ENCODE measurements at places on chromosomes 11 and 22.

DNA sequence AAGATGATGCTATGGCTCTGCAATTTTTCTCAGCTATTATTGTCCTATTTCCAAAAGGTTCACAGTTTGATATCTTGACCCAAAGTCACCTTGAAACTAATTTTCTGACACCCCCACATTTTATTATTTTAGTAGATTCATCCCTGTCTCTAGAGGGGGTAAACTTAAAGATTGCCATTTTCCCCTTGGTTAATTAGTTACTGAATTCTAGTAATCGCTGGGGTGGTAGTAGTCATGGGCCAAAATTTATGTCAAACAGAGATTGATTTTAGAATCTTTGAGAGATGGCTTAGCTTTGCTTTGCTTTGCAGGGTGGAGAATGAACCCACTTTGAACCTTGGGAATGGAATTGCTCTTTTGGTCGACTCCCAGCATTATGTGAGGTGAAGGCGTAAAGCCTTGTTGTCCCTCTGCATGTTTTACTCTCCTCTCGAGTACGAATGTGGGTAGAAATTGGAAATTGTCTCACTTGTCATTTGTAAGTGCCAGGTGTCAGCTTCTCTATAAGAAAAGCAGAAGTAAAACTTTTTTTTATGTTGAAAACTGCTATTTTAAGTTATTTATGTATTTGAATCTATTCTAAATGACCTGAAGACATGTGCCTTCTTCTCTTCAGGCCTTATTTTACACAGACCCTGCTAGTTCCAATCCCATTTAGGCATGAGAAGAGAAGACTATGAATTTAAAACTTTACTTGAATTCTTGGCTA lies 42.4 kb upstream of the RCE1 start:
- no peak for DNase-seq

GRCh38 chr11:112842151-112842550 lies 119.1 kb upstream of the NCAM1 start:
- no peak for DNase-seq

DNA sequence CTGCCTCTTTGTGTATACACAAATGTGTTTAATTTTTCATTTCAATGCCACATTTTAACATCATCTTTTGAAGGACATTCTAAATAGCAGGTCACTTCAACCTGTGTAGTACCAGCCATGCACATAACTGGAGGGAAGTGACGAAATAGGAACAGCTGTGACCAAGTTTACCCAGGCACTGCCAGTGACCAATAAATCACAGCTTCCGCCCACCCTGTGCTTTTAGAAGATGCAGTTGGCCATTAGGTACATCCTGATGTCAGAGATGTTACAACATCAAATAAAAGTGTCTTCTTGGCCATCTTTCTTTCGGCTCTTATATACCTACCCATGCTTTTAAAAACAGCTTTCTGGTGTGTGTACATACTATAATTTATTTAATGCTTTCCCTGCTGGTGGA lies 7.8 kb downstream of the LDLRAD3 start:
- DNase-seq = no peak

DNA sequence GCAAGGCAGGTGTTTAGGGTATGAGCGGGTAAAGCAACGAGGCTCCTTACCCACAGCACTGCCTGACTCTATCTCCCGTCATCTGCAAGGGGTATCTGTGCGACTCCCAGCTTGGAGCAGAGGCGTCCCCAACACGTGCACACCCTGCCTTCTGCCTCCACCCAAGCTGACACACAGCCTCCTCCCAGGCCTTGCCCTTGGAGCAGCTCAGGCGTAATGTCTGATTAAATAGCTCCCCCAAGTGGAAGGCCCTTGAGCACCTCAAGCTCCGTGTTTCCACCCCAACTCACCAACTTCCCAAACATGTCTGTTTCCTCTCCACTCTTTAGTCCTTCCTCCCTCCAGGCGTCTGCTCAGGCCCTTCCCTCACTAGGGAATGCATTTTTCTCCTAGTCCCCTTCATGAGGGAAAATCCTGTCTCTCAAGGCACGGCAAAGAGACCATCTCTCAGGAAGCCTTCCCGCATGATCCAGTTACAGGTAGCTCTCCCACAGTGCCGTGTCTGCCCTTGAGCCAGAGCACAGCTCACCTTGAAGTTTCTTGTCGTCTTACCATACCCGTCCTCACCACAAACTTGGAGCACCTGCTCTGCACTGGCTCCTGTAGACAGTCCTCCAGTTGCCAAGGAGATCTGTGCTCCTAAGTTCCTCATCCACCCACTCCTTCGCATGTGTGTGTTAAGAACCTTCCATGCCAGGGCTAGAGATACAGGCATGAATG lies 15.8 kb downstream of the CYB5R2 start:
- DNase-seq = peak; percentile 80

DNA sequence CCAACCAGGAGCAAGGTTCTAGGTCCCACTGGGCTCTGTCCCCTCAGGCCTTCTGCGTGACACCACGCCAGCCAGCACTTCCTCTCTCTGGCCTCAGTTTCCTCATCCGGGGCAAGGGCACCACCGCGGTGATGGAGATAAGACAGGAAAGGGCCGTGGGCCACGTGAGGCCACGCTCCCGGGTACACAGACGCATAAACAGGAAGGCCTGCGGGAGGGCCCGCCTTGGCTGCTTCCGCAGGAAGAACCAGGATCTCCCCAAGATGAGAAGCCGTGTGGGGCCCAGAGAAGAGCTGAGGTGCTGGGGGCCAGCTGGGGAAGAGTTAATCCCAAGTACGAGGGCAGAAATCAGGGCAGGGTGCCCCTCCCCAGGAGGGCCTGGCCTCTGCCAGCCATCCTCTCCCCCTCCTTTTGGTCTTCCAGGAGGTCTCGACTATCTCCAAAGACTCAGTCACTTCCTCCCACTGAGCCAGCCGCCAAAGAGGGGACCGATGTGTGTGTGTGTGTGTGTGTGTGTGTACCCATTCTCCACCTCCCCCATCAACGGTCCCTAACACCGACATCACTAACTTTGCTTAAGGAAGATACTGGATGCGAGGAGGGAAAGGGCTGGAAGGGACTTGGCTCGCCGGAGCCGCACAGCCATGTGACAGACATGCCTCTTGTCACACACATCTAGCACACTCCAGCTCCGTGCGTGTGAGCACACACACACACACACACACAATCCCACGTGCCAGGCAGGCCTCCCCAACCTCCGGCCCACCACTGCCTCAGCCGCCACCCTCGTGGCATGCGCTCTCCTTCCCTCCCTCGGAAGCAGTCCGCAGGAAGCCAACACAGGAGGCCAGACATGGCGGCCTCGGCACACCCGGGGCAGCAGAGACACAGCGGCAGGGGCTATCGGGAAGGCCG lies 1.4 kb downstream of the MFNG start:
- DNase-seq = no peak

- DNase-seq = no peak
These were observed 24.8 kb upstream of the PKNOX2 start for GRCh38 chr11:125139778-125140177.
